ENCODE measurements at places on chromosomes 3 and 15. TPM values are rescaled to one million over a fixed set of nuclear protein-coding genes. Genes with fewer than 3 reads are reported as not detected.

NAALADL2 gene
- not detected for total RNA-seq

ITIH1 gene
- total RNA-seq, result not detected

CIP2A gene
- total RNA-seq, result 42.6 TPM

GRCh38 chr15:98397419-98397818 is 250.9 kb upstream of the IGF1R start:
- no peak overlapping the region for H3K27ac ChIP-seq
- no peak for DNase-seq
- no peaks in the 10 kb centered on the region for H3K27me3 ChIP-seq

- no peak overlapping the region for H3K27ac ChIP-seq
- H3K4me1 ChIP-seq, result no peaks in the 10 kb centered on the region
- H3K36me3 ChIP-seq, result no peaks in the 10 kb centered on the region
- DNase-seq, result no peak
- H3K4me3 ChIP-seq, result no peak overlapping the region
Measured at GRCh38 chr3:149270180-149270579, 48.6 kb upstream of the CP start.

- H3K27me3 ChIP-seq, result no peaks in the 10 kb centered on the region
- H3K4me1 ChIP-seq, result no peaks in the 10 kb centered on the region
- no peak overlapping the region for H3K4me3 ChIP-seq
- no peak overlapping the region for H3K27ac ChIP-seq
- no peaks in the 10 kb centered on the region for H3K36me3 ChIP-seq
Measured at GRCh38 chr3:60189304-60189703, 1061.9 kb downstream of the FHIT start.

GRCh38 chr3:178795349-178795748 is 259.1 kb downstream of the KCNMB2 start:
- no peak for DNase-seq
- H3K4me3 ChIP-seq, result no peak overlapping the region
- no peaks in the 10 kb centered on the region for H3K36me3 ChIP-seq
- H3K27ac ChIP-seq, result no peak overlapping the region
- H3K27me3 ChIP-seq, result no peaks in the 10 kb centered on the region
- no peaks in the 10 kb centered on the region for H3K4me1 ChIP-seq

DNA sequence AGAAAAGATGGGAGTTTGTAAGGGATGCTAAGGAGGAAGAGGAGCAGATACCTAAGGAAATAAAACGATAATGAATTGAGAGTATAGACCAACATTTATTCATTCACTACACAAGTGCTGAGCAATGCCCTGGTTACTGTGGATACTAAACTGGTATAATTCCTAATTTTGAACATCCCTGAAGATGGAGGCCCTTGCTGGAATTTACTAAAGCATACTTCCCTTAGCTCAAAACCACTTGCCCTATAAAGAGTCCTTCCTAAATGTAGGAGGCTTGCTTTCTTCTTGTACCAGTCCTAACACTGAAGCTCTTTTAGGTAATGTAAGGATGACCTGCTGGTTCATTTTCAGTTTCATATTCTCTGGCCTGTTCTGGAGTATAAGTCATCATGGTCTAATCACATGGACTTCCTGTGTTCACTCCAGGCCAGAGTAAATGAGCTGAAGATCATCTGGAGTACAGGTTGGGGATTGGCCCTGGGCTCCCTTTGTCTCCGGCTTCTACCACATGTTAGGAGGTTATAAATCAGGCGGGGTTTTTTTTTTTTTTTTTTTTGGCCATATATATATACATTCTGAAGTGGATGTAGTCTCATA is 40.1 kb upstream of the MTMR10 start:
- no peaks in the 10 kb centered on the region for H3K4me1 ChIP-seq
- no peak for DNase-seq
- no peaks in the 10 kb centered on the region for H3K27me3 ChIP-seq
- no peak overlapping the region for H3K4me3 ChIP-seq
